ENCODE measurements at places on chromosomes 5 and 9.

GRCh38 chr9:91658513-91659105, 235.0 kb upstream of the NFIL3 start:
- no peak for DNase-seq

DNA sequence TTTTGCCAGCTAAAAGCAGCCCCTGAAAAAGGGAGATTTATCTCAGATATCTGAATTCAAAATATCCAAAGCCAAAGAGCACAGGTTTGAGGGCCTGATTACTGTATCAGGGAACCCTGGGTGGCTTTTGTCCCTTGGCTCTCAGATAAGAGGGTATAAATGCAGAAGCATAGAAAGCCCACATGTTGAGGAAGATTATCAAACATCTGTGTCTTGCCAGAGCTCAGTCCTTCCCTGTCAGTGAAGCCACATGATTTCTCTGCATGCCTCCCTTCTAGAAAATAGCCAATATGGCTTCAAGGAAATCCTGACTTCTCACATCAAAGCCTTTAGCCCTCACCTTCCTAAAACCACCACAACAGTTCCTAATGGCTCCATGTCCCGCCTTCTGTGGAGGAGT, 408.0 kb upstream of the DMAC1 start:
- no peak for DNase-seq

GRCh38 chr9:3848445-3849114, 322.8 kb upstream of the RFX3 start:
- no peak for DNase-seq

DNA sequence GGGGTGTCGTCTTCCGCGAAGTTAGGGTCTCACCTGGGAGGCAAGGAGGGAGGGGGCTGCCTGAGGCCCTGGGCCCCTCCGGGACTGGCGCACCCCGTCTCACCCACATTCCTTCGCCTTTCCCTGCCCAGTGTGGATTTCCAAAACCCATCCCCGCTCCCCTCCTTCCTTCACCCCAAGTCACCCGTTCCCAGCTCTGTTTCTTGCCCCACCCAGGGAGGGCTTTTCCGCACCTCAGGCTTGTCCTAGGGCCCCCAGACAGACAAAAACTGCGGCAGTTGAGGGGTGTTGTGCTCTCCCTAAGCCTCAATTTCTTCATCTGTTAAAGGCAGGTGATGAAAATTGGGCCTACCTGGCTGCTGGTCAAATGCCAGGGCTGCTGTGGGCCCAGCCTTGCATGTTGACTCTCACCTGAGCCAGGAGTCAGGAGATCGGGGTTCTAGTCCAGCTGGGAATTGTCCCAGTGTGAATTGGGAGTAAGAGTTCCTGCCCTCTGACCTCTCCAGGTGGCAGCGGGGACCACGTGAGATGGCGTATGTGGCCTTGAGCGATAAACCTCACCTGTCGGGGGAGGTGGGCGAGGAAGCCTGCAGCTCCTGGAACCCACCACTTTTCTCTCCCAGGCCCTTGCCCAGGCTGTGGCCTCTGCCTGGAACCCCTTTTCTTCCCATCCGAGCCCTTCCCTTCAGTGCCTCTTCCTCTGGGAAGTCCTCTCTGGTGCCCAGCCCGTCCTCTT, 143.4 kb upstream of the IER5L start:
- no peak for DNase-seq

GRCh38 chr5:119284031-119284430, 71.8 kb upstream of the TNFAIP8 start:
- DNase-seq = no peak

DNA sequence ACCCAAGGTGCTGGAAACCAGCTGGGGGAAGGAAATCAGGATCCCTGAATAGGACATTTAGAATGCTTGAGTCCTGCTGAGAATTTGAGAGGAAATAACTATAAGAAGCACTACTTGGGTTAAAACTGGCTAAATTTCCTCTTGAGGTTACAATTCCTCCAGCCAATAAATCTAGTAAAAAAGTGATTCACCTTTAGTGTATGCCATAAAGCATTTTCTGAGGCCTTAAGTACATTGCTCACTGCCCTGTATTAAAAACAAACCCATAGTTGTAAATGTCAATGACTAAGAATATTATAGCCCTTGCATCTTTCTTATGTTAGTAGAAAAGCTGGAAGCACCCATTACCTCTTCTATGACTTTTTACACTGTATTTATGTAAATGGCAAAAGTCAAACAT, 634.7 kb upstream of the ARRDC3 start:
- DNase-seq = no peak

- no peak for DNase-seq
Measured at GRCh38 chr5:78699552-78700153, 51.1 kb upstream of the LHFPL2 start.

GRCh38 chr5:175696855-175697198, 39.0 kb downstream of the HRH2 start:
- DNase-seq = no peak

DNA sequence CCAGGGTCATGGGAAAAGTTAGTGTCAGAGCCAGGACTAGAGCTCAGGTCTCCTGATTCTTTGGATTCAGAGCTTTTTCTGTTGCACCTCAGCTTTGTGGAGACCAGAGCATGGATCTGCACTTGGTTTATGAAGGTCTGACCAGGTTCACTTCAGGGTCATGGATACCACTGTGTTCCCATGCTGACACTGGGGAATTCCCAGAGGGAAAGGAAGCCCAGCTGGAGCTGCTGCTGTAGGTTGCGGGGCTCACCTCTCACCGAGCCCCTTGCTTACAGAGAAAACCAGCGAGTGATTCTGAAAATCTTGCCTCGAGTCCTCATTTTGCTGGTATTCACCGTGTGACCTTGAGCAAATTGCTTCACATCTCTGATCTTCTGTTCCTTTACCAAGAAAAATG, 83.0 kb downstream of the RGS3 start:
- DNase-seq = no peak

DNA sequence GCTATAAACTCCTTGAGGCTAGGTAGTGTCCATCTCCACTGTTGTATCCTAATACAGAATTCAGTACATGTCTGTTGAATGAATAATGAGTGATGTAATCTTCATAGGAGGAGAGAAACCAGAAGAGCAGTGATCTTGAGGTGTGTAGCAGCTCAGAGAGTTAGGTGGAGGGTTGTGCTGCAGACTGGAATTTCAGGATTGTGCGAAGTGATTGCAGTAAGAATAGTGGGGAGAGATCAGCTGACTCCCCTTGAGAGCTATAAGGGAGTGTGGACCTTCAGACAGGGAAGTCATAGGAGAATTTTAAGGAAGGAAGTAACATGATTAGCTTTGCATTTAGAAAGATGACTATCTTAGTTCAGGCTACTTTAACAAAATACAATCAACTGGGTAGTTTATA, 4.4 kb downstream of the SNX24 start:
- no peak for DNase-seq

DNA sequence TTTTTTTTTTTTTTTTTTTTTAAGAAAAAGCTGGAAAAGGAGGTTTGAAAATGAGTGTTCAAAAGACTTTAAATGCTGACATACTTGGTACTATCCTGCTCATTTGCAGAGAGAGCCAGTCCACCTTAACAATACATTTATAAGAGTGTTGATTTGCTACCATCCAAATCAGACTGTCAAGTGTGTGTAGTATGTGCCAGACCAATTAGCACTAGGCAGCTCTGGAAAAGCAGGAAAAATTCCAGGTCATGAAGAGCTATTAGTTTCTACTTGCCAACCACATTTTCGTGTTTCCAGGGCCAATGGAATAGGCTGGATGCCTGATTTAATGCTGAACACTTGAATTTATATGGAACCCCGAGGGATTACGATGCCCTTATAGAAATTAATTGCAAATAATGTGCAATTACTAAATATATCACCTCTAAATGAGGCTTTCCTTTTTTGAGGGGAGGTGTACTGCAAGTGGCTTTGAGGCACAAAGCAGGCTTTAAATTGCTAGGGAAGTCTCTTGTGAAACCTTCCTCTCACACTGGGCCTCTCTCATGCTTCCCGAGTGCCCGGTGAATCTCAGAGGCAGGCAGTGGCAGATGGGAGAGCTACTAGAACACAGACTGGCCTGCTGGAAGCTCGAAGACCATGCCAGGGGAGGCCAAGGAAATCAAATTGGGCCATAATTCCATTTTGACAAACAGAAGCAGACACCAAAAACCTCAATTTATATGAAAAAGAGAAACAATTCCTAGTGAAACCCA, 178.7 kb downstream of the PPP2R2B start:
- DNase-seq = no peak

Measured in stimulated activated CD8-positive, alpha-beta memory T cell treated with anti-CD3 and anti-CD28 coated beads, Interleukin-7, amount 100 ng/mL, for 4 hours (primary cell).